Urinary bladder (tissue), 4 donors: ENCODE measurements at places on chromosomes 3 and 15.

GRCh38 chr3:116740293-116740692, 30.7 kb downstream of the TUSC7 start:
- DNase-seq = no peak

GRCh38 chr3:125151442-125151817, 61.1 kb downstream of the SLC12A8 start:
- DNase-seq = no peak

DNA sequence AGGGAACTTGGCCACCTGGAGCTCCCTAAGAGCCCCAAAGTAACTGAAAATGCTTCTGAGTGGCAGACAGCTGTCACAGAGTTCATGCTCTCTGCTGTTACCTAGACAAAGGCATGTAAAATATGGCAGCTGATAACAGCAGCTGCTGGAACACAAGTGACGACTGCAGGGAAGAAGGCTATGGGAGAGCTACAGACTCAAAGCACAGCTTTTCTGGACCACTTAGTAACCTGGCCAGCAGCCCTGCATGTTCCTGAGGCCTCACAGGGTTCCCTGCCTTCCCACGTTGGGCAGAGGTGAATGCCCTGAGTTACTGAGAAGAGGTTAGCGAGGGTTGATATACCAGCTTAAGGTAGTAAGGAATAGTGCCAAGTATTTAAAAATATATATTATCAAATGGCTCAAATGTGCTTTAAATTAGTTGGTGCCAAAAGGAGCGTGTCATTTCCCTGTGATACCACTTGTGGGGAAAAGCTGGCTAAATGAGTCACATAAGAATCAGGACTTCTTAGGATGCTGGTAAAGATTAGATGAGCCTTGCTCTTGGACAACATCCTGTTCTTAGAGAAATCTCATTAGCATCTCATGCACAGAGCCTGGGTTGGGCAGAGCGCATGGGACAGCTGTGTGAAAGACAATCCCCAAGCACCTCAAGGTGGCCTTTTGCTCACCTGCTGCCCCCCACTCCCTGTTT, 76.4 kb upstream of the SCN5A start:
- no peak for DNase-seq

- DNase-seq = no peak
Measured at GRCh38 chr15:92288755-92289154, 104.9 kb upstream of the ST8SIA2 start.

- no peak for DNase-seq
Measured at GRCh38 chr15:71410347-71410746, 295.1 kb downstream of the THSD4 start.

GRCh38 chr3:13161021-13161759, 88.0 kb upstream of the IQSEC1 start:
- DNase-seq = no peak
